ENCODE measurements at places on chromosomes 13 and 19.
A peak's percentile ranks its signal among the peaks of the same experiment; 100 is the strongest.

GRCh38 chr13:111323950-111324651 is 3.7 kb downstream of the TEX29 start:
- DNase-seq, result no peak

DNA sequence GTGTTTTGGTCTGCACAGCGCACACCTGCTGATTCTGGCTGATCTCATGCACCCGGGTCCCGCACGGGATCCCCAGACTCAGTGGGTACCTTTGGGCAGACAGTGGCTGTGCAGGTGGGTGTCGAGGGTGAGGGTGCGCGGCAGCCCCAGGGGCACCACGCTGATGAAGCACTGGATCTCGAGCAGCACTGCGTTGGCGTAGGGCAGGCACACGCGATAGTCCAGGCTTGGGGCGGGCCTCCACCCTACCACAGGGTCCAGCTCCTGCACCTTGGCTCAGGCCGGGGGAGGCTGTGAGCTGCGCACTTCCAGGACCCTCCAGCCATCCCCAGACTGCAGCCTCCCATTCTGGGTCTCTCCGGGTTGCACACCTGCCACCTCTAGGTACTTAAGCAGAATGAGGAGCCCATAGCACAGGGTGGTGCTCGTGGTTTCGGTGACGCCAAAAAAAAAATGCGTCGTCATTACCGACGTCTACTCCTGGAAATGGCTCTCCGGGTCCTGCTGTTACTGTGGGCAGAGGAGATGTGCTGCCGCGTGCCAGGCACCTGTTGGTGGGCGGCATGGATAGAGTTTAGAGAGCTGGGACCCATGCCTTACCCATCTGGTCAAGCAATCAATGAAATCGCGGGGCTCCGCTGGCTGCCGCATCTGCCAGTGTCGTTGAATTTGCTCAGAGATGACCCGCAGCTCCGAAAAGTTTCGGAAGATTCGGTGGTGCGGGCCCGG is 10.5 kb downstream of the EGLN2 start:
- no peak for DNase-seq

- DNase-seq, result no peak
Observed at GRCh38 chr19:54207676-54207982, 7.0 kb downstream of the RPS9 start.

- DNase-seq, result peak; percentile 99
Observed at GRCh38 chr19:18522124-18522861, 423 bp upstream of the ELL start.

GRCh38 chr19:10662384-10663251 is 8.5 kb downstream of the ILF3 start:
- DNase-seq, result no peak

GRCh38 chr13:45367358-45367757 is 26.4 kb upstream of the TPT1 start:
- peak; percentile 97 for DNase-seq

DNA sequence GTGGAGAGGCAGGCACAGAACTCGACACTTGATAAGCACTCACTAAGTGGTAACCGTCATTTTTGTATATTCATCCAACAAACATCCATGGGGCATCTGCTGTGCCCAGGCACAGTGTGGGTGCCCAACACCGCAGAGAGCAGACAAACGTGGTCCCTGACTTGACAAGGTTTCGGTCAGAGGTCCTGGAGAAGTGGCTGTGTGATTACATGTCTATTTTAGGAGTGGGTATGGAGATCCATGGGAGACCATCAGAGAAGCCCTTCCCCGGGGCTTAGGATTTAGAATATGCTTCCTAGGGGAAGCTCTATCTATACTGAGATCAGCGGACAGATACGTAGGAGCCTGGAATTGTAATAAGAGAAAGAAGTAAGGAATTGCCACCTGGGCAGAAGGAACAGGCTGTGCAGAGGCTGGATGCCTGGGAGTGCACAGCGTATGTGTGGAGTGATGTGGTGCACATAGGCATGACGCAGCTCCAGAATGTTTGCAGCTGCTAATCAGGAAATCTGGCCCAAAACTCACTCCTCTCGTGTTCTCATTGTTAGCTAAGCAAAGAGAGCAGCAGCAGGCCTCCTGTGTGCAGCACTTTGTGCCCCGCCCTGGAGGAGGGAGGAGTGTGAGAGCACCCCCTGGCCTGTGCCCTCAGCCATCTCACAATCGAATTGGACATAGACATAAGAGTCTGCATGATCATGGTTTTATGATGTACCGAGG is 23.0 kb upstream of the IRS2 start:
- no peak for DNase-seq

DNA sequence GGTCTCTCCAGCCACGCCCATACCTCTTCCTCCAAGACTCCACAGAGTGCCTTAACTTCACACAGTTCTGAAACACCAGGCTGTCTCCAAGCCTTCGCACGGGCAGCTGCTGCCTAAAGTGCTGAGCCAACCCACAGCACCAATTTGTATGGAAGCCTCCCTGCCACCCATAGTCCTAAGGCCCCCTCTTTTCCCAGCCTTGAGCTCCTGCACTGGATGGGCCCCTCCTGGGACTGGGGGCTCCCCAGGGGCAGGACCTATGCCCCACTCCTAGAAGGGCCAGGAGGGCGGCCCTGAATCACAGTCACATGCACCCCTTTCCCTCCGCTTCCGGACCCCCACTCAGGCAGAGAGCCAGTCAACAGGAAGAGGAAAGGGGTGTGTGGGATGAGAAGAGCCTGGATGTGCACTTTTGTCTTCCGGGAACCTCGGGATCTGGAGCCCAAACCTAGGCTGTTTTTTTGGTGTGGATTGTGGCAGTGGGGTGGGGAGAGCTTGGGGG is 5.1 kb upstream of the FCER2 start:
- DNase-seq, result no peak

DNA sequence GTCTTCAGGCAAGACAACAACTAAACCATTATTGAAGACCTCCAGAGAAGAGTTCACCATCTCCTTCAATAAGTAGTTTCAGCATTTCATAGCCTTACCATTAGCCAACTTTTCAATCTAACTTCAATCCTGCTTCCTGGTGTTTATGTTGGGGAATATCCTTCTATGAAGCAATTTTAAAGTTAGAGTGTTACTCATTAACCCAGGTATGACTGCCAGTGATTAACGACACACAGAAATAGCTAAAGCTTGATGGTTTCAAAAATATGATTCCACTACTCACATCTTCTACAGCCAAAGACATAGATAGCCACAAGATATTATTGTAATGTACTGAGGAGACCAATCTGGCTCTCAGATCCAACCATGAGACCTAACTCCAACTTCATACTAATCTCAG is 403.2 kb downstream of the EFNB2 start:
- peak; percentile 23 for DNase-seq

- DNase-seq, result no peak
Observed at GRCh38 chr13:23959231-23959862, 62.0 kb upstream of the C1QTNF9B start.

DNA sequence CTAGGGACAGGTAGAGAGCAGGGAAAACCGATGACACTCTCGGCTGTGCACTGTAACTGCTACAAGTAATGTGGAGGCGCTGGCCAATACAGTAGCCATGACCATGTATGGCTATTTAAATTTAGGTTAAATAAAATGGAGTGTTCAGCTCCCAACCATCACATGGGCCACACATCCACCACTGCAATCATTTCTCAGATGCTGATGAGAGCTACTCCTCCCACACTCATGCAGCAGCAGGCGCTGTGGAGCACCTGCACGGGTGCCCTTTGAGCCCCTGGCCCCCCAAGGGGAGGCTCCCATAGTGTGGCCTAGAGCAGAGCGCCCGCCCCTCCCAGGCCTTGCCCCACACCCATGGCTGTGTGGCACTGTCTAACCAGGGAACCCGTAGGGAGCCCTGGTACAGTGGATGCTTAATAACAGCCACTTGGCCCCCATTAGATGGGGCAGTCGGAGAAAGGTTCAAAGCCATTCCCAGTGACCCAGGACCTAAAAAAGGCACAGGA is 6.0 kb downstream of the ACP4 start:
- no peak for DNase-seq

DNA sequence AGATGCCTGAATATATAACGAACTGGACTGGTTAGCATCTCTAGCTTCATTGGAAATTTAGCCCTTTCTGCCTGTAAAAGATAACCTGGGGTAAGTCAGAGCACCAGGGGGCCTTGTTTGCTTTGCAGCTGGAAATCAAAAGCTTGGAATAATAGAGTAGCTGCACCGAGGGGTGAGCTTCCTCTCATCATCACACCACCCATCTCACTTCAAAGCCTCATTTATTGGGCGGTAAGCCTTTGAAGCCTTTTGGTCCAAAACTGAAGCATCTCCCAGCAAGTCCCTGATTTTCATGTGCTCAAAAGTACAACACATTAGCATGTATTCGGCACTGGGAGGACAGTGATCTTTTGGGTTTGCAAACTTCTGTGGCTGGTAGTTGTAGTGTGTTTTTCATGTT is 405.1 kb downstream of the FOXO1 start:
- no peak for DNase-seq

DNA sequence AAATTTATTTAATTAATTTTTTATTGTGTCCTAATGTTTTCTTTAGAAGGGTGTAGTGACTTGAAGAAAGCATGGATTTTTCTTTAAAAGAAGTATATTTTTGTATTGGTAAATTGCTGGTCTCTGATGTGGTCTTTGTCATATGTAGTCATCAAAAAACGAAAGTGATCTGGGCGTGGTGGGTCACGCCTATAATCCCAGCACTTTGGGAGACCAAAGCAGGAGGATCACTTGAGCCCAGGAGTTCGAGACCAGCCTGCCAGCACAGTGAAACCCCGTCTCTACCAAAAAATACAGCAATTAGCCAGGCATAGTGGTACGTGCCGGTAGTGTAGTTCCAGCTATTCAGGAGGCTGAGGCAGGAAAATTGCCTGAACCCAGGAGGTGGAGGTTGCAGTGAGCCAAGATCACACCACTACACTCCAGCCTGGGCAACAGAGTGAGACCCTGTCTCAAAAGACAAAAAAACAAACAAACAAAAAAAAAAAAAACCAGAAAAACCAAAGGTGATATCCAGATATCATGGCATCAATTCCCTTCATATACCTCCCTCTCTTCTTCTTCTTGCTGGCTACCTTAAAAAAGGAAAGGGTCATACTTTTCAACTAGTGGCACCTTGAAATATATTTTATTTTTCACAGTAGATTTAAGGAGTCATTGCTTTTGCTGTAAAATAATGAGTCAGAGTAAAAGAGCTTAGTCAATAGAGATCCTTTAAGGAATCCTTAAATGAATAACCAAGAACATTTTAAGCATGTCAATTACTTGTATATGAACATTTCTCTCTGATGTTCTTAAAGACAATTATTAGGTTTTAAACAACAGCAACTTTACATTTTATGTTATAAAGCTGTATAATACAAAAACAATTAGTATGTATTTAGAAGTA is 19.9 kb downstream of the KCTD4 start:
- no peak for DNase-seq

GRCh38 chr19:58305065-58305931 is at the start of gene ERVK3-1:
ERVK3-1 (plus strand) TSS chr19:58305377; CDS start chr19:58312169, 6,792 bp downstream.
- DNase-seq, result peak; percentile 96

GRCh38 chr13:109118521-109118920 is 489.1 kb downstream of the MYO16 start:
- no peak for DNase-seq

DNA sequence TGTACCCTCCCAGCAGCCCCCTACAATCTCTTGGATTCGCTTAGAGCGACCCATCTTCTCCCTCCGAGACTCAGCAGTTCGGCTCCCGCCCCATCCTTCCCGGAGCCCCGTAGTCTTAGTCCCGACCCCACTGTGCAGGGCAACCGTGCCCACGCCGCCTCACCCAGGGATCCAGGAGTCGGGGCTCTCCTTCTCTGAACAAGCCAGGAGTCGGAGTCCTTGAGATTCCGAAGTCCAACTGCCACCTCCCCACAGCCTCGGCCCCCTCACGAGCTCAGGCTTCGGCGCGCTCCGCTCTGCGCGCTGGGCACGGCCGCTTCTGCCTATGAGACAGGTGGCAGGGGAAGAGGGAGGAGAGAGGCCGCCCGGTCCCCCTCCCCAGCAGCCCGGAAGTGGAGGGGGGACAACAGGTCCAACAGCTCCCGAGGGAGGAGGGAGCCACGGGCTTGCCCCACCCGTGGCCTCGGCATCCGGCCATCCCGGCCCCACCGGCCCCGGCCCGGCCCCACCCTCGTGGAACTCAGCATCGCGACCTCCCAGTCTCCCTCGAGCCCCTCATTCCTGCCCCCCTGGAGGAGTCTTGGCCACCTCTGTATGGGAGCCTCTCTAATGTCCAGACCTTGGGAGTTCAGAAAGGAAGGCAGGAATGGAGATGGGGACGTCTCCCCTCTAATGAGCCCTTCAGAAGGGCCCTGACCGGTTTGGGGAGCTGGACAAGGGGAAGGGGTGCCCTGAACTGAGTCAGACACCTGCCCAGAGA is at the start of gene PHLDB3:
Gene PHLDB3 (minus strand): TSS at position 321 of the 760 bp plus-strand sequence. CDS start 628 bp downstream, outside the sequence.
- no peak for DNase-seq

GRCh38 chr13:21613791-21614190 is 9.8 kb upstream of the MICU2 start:
- no peak for DNase-seq

GRCh38 chr13:80050252-80050651 is 290.7 kb downstream of the SPRY2 start:
- no peak for DNase-seq

DNA sequence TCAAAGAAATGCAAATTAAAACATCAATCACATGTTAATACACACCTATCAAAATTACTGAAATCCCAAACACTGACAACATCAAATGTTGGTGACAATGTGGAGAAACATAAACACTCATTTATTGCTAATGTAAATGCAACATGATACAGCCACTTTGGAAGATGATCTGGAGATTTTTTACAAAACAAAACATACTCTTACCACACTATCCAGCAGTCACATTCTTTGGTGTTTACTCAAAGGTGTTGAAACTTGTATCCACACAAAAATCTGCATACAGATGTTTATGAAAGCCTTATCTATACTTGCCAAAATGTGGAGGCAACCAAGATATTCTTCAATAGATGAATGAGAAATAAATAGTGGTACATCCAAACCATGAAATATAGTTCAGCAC is 1219.5 kb upstream of the PCDH20 start:
- no peak for DNase-seq

- no peak for DNase-seq
Observed at GRCh38 chr13:27991881-27992280, 3.4 kb upstream of the URAD start.

DNA sequence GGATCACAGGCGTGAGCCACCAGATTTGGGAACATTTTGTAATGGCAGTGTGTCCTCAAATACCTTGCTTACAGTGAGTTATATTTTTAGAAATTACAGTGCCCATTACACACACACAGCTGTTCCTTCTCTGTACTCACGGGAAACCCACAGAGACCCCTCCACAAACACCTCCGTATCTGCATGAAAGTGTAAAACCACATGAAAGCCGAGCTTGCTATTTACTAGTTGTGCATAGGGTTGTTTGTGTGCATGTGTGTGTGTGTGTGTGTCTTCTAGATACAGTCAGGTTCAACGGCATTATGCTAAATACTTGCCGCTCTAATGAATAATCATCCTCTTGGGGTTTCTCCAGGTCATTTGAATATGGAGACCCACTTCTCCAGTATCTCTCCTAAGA is 22.3 kb upstream of the LILRA2 start:
- no peak for DNase-seq

DNA sequence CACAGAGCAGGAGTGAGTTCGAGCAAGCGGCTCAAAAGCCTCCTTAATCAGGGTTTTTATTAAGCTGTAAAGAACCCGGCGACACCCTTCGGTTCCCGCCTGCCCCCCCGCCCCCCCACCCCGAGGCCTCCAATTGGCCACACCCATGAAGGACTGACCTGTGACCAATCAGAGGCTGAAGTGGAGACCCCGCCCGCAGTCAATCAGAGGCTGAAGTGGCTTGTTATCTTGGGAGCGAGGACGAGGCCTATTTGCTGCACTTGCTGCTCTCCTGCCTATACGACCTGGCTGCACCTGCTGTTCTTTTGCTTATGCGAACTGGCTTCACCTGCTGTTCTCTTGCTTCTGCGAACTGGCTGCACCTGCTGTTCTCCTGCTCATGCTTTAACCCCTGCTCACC is 844.9 kb downstream of the OLFM4 start:
- no peak for DNase-seq
